Kidney capillary endothelial cell (primary cell): ENCODE measurements at places on chromosomes 4 and X.

DNA sequence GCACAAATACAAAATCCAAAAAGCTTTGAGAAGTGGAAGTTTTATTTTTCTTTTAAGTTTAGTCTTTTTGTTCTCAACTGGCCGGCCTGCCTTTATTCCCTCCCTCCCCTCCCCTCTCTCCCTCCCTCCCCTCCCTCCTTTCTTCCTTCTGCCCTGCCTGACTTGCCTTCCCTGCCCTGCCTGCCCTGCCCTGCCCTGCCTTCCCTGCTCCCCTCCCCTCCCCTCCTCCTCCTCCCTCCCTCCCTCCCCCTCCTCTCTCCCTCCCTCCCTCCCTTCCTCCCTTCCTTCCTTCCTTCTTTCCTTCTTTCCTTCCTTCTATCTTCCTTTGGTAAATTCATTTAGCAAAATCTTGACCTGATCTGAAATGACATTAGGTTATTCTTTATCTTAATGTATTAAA is 69.8 kb upstream of the LIMCH1 start:
- DNase-seq, result no peak

DNA sequence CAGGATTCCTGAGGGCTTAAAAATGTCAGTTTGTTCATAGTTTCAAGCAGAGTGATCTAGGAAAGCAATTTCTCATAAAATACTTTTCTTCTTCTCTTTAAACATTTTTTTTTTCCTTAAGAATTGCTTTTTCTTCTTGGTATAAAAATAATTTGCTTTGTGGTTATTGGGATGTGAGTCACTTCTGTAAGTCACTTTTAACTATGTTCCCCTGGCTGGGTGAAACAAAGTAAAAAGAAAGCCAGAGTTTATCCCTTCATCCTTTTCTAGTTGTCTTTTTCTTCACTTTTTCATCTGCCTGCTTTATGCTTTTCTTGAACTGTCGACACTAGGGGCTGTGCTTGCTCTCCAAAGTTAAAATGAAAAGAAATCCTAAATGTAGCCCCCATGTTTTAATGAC is 33.5 kb downstream of the ARSJ start:
- DNase-seq, result no peak

GRCh38 chr4:37795581-37796195 is 30.8 kb upstream of the PGM2 start:
- no peak for DNase-seq

GRCh38 chrX:149916745-149917392 is 12.5 kb upstream of the HSFX4 start:
- DNase-seq, result no peak

- DNase-seq, result no peak
These were observed 209.7 kb downstream of the LRBA start for GRCh38 chr4:150805183-150806025.

- DNase-seq, result no peak
These were observed 7.0 kb upstream of the WDR44 start for GRCh38 chrX:118338930-118339329.

DNA sequence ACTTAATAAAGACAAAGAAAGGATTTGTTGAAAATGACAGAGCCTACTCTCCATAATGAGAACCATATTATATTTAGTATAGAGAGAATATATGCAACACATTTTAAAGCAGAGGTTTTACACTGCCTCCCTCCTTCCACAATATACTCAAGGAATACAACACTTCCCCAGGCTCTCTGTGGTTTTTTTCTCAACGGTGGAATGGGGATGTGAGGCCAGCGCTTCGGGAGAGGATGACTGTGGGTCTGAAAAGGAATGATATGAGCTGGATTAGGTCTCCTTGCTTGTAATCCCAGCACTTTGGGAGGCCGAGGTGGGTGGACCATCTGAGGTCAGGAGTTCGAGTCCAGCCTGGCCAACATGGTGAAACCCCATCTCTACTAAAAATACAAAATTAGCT is 348.7 kb upstream of the KLF3 start:
- no peak for DNase-seq
